ENCODE measurements at places on chromosomes 12 and 14.

DNA sequence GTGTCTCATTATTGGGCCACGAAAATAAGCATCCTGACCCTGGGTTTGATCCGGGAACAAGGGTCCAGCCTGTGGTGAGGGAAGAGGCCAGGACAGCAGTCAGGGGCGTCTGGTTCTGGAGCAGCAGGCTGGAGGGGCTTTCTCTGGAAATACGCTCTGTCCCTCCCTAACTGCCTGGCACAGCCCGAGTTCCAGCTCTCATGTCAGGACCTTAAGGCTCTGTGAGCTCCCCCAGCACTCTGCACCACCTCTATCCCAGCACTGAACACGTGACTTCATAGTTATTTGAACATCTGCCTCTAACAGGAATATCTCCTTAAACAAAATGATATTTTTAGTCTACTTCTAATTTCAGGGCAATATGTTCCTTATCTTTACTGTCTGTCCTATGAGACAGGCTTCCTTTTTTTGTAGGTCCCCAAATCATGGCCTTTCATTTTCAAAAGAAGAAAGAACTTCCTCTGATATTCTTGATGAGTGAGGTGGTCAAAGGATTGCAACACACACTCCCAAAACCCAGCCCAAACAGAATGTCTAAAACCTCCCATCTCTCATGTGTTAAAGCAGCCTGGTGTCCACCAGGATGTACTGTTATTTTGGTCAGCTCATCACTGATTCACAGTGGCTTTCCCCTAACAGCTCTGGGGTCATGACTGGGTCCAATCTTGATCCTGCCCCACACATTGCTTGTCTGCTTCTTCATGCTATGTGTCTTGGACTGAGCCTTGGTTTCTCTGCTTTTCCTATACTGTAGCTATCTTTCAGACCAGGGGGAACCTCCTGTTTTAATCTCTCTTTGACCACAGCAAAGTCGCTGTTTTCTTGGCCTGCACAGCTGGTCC, 9.7 kb downstream of the AQP6 start:
- DNase-seq = no peak

- peak; percentile 13 for DNase-seq
Observed at GRCh38 chr14:31877255-31877798, 199.8 kb upstream of the ARHGAP5 start.

GRCh38 chr12:68425998-68426397, 93.8 kb upstream of the MDM1 start:
- DNase-seq = no peak

GRCh38 chr12:107440606-107441005, 245.0 kb upstream of the PWP1 start:
- DNase-seq = no peak

GRCh38 chr14:66782853-66783252, 274.9 kb downstream of the GPHN start:
- no peak for DNase-seq

GRCh38 chr14:60197629-60198303, 32.6 kb upstream of the DHRS7 start:
- no peak for DNase-seq

DNA sequence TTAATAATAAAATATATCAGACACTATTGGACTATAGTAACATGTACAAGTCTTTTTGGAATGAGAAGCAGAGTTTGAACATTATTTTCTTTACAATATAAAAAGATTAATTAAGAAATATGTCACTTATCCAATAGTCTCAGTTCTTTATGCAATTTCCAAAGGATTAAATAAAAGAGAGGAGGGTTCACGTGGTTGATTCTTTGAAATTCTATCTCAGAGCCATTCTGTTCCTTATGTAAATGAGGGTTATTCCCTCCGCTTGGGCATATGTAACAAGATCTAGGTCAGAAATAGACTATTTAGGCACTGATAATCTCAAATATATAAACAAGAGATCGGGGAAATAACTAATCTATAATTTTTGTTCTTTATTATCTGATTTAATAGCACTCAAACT, 2.1 kb upstream of the TUBA1A start:
- DNase-seq = no peak

DNA sequence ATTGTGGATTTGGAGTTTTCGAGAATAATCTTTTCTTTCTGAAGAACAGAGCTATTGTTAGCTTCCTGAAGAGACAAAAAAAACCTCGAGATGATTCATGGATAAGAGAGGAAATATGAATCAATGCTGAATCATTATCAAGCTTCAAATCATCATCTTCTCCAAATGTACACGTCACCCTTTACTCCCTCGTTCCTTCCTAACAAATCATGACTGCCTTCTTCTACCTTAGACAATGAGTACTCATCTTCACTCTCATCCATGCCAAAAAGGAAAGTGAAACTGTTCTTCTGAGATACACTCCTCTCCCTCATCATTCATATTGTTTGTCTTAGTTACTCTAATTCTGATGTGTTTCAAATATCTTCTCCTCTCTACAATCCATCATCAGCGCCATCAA, 1115.8 kb upstream of the ATXN7L3B start:
- DNase-seq = no peak

DNA sequence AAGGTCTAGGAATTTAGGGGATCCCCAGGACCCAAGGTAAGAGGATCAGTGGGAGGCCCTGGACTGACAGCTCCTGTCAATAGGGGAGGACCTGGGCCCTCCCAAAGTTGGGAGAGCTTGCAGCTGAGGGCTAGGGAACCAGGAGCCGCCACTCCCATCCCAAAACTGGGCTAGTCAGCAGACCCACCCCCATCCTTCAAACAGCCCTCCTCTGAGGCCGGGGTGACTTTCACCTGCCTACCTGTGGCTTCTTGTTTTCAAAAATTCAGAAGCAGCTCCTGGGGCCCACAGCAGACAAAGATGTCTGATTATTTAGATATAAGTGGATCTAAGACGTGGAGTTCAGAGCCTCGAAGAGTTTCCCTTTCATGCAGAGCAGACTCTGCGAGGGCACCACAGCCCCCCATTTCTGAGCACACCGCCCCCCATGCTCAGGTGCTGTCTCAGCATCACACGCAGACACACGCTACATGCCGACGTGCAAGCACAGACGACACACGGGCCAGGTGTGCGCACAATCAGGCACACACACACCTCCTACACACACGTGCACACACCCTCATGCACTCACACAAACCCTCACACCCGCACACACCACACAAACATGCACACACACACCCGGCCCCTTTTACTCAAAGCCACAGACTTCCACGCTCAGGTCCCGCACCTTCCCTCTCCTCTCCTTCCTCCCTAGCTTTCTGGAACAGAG, 21.9 kb downstream of the DIO3 start:
- no peak for DNase-seq

- DNase-seq = no peak
Observed at GRCh38 chr12:56358836-56359532, 923 bp downstream of the STAT2 start.

DNA sequence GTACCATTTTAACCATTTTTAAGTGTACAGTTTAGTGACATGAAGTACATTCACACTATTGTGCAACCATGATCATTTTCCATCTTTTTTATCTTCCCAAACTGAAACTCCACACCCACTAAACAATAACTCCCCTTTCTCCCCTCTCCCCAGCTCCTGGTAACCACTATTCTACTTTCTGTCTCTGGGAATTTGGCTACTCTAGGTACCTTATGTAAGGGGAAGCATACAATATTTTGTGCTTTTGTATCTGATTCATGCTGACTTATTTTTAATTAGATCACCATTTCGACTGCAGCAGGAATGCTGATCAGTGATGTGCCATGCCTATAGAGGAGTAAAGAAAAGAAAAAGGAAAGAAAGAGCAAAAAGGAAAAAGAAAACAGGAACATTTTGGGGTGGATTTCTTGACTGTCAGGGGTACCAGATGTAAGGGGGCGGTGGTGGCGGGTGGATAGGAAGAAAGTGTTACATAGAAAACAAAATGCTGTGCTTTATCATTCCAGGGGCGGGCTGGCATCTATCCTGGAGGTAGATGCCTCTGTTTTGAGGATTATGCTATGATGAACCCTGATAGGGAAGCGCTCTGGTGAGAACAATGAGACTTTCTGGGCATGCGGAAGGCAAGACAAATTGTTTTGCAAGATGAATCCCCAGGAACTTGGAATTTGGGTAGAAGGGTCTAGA, 45.2 kb upstream of the CTDSP2 start:
- no peak for DNase-seq

DNA sequence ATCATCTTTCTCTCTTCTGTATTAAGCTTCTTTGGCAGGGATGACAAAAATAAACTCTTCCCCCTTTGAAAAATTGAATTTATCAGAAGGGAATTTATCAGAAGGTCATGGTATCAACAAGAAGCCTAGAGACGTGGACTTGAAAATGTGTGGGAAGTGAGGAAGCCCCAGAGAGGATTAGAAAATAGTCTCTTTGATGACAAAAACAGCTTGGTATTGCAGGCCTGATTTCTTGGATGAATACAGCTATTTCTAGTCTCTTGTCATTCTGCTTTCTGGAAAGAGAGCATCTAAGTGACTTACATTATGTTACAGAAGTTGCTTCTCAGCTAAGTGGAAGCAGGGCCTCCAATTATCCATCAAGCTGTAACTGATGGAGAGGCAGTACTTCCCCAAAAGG, 111.1 kb downstream of the KITLG start:
- no peak for DNase-seq

- no peak for DNase-seq
Observed at GRCh38 chr12:11748903-11749302, 99.4 kb downstream of the ETV6 start.

DNA sequence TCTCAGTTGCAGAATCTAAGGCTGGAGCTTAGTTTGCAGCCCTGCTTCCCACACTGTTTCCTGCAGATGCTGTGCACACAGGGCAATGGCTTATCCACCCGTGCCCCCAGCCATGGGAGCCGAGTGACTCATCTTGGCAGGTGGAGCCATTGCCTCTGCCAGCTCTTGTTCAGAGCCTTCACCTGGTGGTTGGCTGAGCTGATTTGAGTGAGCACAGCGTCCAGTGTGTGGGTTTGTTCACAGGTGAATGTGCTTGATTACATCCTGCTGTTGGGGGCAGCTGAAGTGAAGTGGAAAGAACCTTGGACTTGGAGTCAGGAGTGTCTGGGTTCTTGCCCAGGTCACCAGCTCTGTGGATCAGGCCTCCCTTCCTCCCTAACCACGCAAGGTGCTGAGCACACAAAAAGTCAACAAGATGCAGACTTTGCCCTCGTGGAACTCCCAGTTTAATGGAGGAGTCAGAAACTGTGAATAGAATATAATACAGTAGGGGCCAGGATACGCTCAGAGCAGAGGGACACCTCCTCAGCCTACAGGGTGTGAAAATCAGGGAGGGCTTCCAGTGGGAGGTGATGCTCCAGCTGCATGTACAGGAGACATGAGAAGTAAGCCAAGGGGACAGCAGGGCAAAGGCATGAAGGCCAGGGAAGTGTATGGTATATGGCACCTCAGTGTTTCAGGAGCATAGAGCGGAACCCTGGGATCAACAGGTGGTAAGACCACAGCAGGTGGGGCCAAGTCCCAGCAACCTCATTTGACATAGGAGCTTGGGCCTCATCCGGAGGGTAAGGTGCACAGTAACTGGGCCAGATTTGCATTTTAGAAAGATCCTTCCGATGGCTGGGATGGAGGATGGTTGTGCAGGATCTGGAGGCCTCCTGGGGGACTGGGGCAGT, 22.8 kb downstream of the JDP2 start:
- peak; percentile 53 for DNase-seq

GRCh38 chr12:64170024-64170423, 52.1 kb downstream of the KICS2 start:
- no peak for DNase-seq

DNA sequence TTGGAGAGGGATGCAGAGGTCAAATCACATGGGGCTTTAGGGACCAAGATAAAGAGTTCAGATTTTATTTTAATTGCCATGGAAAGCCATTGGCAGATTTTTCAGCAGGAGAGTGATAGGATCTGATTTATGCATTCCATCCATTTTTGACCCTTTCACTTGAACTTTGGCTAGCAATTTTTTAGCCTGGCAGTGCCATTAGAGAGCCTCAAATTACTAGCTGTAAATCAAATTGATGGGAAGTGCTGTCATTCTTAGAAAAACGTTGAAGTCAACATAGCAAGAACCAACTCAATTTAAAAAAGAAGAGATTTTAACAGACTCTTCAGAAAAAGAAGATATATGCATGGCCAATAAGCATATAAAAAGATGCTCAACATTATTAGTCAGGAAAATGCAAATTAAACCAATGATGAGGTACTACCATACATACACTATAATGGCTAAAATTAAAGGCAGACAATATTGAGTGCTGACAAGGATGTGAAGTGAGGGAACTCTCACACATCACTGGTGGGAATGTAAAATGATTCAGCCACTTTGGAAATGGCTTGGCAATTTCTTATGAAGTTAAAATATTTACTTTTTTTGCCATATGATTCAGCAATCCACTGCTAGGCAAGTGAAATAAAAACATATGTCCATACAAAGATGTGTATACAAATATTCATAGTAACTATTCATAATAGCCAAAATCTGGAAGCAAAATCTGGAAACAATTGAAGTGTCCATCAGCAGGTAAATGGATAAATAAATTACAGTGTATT, 89.7 kb downstream of the PTCSC3 start:
- DNase-seq = no peak

DNA sequence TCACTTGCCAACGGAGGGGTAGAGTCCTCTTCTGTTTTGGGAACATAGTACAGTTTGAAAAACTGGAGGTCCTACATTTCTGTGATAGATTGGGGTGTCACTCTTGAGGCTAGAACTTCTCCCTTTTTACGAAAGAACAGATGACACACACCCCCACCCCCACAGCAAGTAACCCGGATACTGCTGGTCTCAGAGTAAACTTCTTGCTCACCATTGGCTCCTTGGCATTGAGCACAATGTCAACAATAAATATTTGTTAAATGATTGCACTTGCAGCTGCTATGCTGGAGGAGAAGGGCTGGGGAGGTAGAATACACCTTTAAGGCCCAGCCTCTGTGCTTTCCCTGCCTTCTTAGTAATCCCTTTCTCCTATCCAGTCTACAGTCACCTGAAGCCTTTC, 149.8 kb downstream of the TGFB3 start:
- no peak for DNase-seq

GRCh38 chr12:88952562-88952942, 372.3 kb upstream of the KITLG start:
- no peak for DNase-seq

DNA sequence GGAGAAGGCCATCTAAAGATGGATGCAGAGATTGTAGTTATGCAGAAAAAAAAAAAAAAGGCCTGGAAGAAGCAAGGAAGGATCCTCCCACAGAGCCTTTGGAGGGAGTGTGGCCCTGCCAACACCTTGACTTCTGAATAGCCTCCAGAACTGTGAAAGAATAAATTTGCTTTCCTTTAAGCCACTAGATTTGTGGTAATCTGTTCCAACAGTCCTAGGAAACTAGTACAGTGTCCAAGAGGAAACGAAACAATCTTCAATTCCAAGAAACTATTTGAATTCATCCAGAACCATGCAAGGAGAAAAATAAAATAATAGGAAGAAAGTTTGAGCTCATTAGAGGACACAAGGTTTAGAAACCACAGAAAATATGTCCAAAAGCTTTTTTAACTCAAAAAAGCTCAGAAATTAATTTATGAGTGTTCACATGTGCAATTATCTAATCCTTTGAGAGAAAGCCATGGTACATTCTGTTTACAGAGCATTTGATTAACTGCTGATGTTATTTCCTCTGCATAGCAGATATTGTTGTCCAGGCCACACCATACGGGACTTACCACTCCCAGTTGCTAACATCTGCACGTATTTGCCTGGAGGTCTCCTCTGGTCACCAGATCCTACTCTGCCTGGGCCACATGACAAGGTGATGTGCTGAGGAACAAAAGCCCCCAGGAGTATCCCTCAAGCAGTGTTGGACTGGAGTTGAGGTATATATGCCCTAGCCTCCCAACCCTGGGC, 30.0 kb upstream of the STAB2 start:
- no peak for DNase-seq
